Hematopoietic multipotent progenitor cell treated with erythropoietin and hydrocortisone succinate and interleukin-3 and kit ligand, for 4 days (in vitro differentiated cells): ENCODE measurements at places on chromosomes 16 and 17.
A peak's percentile ranks its signal among the peaks of the same experiment; 100 is the strongest.

DNA sequence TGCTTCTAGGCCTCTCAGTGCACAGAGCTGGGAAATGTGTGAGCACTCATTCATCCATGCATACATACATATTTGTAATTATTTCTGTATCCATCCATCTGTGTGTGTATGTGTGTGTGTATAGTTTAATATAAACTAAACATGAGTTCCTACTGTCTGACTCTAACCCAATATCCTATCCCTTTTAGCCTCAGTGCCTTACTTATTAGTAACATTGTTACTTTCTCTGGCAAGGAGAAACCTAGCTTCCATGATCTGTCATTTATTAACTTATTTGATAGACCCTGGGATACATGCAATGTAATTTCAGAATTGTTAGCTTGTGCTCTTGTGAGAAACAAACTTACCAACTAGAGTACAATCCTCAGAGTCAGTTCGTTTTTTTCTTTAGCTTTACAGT is 59.0 kb upstream of the WSCD1 start:
- no peak for DNase-seq

DNA sequence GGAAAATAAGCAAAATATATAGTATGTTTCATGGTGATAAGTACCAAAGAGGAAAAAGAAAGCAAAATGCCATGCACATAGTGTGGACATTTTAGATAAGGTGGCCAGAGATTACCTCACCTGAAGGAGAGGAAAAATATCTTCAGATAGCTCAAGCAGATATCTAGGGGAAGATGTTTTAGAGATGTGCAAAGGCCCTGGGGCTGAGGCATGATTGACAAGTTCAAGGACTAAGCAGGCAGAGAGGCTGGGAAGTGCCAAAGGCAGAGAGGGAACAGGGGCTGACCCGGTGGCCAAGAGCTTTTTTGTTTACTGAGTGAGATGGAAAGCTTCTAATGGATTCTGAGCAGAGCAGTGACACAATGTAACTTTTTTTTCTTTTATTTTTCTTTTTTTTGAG is 4.4 kb upstream of the MT4 start:
- no peak for DNase-seq

- no peak for DNase-seq
Measured at GRCh38 chr16:67458121-67458641, 22.8 kb downstream of the ATP6V0D1 start.

DNA sequence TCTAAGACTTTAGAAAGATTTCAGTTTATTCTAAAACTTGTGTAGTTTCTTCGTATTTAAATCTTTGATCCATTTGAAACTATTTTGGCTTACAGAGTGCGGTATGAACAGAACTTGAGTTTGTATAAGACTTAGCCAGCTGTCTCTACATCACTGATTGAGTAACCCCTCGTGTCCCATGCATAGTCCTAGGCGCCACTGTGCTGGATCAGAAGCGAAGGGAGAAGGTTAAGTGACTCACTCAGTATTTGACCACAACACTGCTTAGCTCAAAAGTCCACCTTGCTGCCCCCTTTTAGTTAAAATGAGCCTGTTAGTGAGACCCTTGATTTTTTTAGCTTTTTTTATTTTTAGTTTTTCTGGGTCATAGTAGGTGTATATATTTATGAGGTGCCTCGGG is 28.4 kb downstream of the CD300LB start:
- DNase-seq = no peak

DNA sequence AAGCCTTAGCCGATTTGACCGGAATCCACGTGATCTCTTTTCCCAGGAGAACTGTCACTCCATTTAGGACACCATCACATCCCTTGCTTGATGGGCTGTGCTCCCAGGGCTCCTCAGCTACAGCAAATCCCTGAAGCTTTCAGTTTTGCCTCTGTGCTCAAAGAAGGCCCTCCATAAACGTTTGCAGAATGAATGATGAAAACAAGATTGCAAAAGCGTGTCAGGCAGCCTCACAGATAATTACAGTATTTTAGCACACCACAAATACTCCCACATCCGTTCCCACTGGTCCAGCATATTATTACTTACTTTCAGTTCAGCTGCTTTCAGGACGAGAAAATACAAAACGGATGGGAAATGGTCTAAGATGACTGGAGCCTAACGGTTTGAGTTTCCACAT is 84.6 kb downstream of the USP31 start:
- DNase-seq = no peak

GRCh38 chr17:41678907-41679739 is 9.6 kb upstream of the EIF1 start:
- peak; percentile 97 for DNase-seq

- no peak for DNase-seq
Measured at GRCh38 chr17:10294180-10294579, 78.6 kb downstream of the MYH13 start.
